SJSA1 (cell line): ENCODE measurements at places on chromosomes 7 and 10. TPM values are rescaled to one million over a fixed set of nuclear protein-coding genes. Genes with fewer than 3 reads are reported as not detected.

DNA sequence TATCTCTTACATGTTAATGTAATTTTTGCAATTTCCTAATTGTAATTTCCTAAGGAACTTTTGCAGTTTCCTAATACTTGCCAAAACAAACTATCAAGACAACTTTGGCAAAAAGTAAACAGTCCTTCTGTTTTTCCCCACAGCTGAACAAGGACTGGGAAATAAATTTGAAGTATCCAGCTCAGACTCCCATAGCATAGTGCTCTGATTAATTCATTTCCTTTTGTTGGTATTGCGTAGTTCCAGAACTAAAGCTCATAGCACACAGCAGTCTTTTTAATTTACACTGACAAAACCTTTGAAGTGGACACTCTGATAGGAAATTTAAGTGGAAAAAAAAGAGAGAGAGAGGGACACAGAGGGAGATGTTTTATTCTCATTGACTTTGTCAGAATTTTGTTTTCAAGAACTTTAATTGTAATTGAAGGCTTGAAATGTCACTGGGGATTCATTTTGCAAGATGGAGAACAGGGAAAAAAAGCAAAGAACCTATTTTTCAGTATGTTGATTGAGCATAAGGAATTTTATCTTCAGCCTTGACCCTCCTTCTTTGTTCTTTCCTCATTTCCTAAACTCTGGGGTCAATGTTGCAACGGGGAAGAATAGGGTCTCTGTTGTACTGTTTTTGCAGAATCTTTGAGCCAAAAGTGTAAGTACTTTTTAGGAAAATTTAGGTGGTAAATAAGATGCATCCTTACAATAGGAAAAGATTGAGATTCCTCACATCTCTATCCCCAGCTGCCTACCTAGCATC lies 232.2 kb upstream of the NPSR1 start:
- no peak for DNase-seq
- H3K27ac ChIP-seq, result no peak overlapping the region
- H3K27me3 ChIP-seq, result no peaks in the 10 kb centered on the region
- H3K36me3 ChIP-seq, result no peaks in the 10 kb centered on the region
- no peaks in the 10 kb centered on the region for H3K4me1 ChIP-seq
- H3K4me3 ChIP-seq, result no peak overlapping the region

DNA sequence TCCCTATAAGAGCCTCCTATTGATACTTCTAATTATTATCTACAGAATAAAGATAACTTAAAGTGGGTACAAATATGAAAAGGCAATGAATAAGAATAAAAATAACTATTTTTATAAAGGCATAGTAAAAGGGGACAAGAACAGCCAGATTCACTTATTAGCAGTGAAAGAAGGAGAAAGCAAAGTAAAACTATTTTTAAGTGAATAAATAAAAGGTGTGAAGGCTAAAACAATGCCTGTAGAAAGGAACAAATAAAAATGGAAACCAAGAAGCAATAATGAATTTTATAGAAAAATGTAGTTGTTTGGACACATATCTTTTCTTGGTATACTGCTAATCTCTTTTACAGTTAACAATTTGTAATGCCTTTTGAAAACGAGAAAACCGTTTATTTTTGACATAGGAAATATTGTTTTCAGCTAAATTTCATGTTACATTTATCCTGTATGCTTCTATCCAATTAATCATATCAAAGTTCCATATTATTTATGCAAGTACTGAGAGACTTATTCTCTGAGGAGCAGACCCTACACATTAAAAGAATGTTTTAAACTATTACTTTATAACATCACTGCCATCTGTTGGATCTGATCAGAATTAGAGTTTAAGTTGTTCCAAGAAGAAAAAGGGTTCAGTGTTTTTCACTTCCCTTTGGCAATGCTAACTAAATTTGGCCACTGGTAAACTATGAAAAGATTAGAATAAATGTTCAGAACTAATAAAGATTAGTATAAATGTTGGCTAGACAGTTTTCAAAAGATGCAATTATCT lies 59.1 kb downstream of the ARMC3 start:
- H3K27ac ChIP-seq, result no peak overlapping the region
- DNase-seq, result peak; percentile 23
- no peak overlapping the region for H3K4me3 ChIP-seq
- no peaks in the 10 kb centered on the region for H3K4me1 ChIP-seq

MRC1 gene
- not detected in 2 replicates for total RNA-seq

- no peak overlapping the region for H3K27ac ChIP-seq
- H3K4me3 ChIP-seq, result no peak overlapping the region
- no peaks in the 10 kb centered on the region for H3K27me3 ChIP-seq
- H3K4me1 ChIP-seq, result no peaks in the 10 kb centered on the region
Observed at GRCh38 chr7:84746353-84746752, 440.5 kb downstream of the SEMA3D start.

TMEM270 gene
- not detected in 2 replicates for total RNA-seq

- peaks cover 21% of the 10 kb centered on the region for H3K4me1 ChIP-seq
- peak overlapping the region; percentile 74 for H3K27ac ChIP-seq
- no peaks in the 10 kb centered on the region for H3K36me3 ChIP-seq
- no peaks in the 10 kb centered on the region for H3K27me3 ChIP-seq
- DNase-seq, result no peak
Observed at GRCh38 chr10:31158011-31158658, 126.5 kb upstream of the ZNF438 start.

DNA sequence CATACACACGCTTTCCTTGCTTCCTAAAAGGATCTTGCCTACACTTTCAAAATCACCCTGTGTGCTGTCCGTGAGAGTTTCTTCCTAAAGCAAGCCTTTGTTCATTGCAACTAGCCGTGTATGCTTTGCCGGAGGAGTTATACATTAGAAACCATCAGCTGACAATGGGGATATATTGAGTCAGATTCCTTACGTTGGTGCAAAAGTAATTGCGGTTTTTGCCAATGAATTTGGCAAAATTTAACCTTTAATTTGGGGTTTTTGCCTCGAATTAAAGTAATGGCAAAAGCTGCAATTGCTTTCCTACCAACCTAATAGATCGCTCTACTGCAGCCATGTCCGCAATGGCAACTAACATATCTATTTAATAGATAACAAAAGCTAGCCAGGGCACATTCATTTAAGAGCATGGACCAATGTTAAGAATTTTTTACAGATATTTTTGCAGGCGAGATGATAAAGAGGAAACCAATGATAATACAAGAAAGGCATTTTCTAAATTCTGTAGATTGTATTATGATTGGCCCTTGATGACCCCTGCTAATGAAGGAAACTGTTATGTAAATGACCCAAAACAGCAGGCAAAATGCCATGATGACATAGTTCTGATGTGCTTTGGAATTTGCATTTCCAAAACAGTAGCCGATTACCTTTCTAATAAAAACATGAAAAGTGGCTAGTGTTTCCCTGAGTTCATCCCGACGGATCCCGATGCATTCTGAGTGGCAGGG lies 184.8 kb upstream of the NRP1 start:
- no peak for DNase-seq
- H3K4me3 ChIP-seq, result no peak overlapping the region
- H3K27ac ChIP-seq, result no peak overlapping the region
- no peaks in the 10 kb centered on the region; the same call in 1 of the 2 replicates for H3K36me3 ChIP-seq

OPN1SW gene
- total RNA-seq, result not detected in 2 replicates

GRCh38 chr10:20281579-20281978 lies 465.3 kb downstream of the PLXDC2 start:
- H3K36me3 ChIP-seq, result no peaks in the 10 kb centered on the region
- H3K4me1 ChIP-seq, result no peaks in the 10 kb centered on the region
- no peak for DNase-seq
- no peak overlapping the region for H3K27ac ChIP-seq

DNA sequence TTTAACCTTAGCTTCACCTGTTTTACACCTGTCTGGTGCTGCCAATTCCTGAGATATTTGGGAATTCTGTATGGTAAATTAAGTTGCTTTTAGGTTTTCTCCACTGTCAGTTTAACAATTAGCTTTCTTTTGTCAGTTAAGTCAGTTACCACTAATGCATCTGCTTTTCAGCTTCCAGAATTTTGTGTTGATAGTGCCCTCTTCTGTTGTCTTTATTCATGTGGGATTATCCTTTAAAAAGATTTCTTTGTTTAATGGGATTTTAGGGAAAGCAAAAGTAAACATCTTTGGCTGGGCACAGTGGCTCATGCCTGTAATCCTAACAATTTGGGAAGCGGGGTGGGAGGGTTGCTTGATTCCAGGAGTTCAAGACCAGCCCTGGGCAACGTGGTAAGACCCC lies 8.1 kb downstream of the TFAM start:
- no peak overlapping the region for H3K27ac ChIP-seq
- H3K27me3 ChIP-seq, result no peaks in the 10 kb centered on the region
- DNase-seq, result no peak
- H3K36me3 ChIP-seq, result peaks cover 87% of the 10 kb centered on the region

C10orf105 gene
- not detected in 2 replicates for total RNA-seq

- H3K4me3 ChIP-seq, result no peak overlapping the region
- DNase-seq, result no peak
- H3K4me1 ChIP-seq, result peaks cover 21% of the 10 kb centered on the region
- H3K36me3 ChIP-seq, result no peaks in the 10 kb centered on the region
- no peaks in the 10 kb centered on the region for H3K27me3 ChIP-seq
Observed at GRCh38 chr10:78589687-78590086, 479.1 kb upstream of the ZMIZ1 start.

GRCh38 chr10:43692051-43692825 lies 43.6 kb upstream of the ZNF32 start:
- no peaks in the 10 kb centered on the region for H3K36me3 ChIP-seq
- peaks cover 8% of the 10 kb centered on the region for H3K4me1 ChIP-seq
- no peak overlapping the region for H3K4me3 ChIP-seq
- DNase-seq, result no peak
- no peaks in the 10 kb centered on the region for H3K27me3 ChIP-seq

DNA sequence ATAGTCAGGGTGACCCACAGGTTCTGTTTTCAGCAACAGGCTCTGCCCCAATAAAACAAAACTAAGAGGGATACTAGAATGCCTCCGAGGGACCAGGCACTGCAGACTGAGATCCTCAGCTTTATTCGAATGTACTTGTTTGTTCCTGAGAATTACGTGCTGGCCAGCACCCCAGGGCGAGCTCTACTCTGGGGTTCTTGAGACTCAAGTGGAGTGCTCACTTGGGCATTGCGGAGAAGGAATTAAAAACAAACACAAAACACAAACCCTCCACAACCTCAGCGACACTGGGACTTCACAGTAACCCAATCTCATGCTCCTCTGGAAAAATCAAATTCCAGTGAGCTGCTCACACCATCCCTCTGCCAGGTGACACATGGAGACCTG lies 250.7 kb downstream of the TNS3 start:
- H3K4me3 ChIP-seq, result no peak overlapping the region
- H3K4me1 ChIP-seq, result peaks cover 72% of the 10 kb centered on the region
- H3K27ac ChIP-seq, result no peak overlapping the region
- peaks cover 52% of the 10 kb centered on the region for H3K36me3 ChIP-seq
- H3K27me3 ChIP-seq, result no peaks in the 10 kb centered on the region

ARPC1B gene
- 231 and 362 TPM in 2 replicates for total RNA-seq

- no peaks in the 10 kb centered on the region for H3K36me3 ChIP-seq
- no peak for DNase-seq
- H3K4me1 ChIP-seq, result no peaks in the 10 kb centered on the region
- H3K27ac ChIP-seq, result no peak overlapping the region
- H3K4me3 ChIP-seq, result no peak overlapping the region
Observed at GRCh38 chr10:113347508-113347907, 205.3 kb upstream of the HABP2 start.

DNA sequence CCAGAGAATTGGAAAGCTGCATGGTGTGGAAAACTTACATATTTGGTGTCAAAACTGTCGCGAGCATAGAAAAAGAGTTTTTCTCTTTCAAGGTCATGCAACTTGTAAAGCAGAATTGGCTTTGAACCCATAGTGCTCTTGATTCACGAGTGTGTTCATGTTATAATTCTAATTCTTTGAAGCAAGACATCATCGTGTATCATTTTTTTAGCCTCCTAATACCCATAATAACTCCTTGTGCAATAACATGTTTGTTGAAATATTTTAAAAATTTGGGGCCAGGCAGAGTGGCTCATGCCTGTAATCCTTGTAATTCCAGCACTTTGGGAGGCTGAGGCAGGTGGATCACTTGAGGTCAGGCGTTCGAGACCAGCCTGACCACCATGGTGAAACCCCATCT lies 4.2 kb downstream of the CCL24 start:
- H3K36me3 ChIP-seq, result no peaks in the 10 kb centered on the region
- no peak for DNase-seq
- peaks cover 3% of the 10 kb centered on the region for H3K4me1 ChIP-seq
- no peak overlapping the region for H3K4me3 ChIP-seq
- H3K27ac ChIP-seq, result no peak overlapping the region
